ENCODE measurements at places on chromosomes 1 and 21. TPM values are rescaled to one million over a fixed set of nuclear protein-coding genes. Genes with fewer than 3 reads are reported as not detected.

Gene PROK1
- total RNA-seq, result not detected

Gene KCNJ15
- not detected for total RNA-seq

Gene RGSL1
- total RNA-seq, result not detected

DNA sequence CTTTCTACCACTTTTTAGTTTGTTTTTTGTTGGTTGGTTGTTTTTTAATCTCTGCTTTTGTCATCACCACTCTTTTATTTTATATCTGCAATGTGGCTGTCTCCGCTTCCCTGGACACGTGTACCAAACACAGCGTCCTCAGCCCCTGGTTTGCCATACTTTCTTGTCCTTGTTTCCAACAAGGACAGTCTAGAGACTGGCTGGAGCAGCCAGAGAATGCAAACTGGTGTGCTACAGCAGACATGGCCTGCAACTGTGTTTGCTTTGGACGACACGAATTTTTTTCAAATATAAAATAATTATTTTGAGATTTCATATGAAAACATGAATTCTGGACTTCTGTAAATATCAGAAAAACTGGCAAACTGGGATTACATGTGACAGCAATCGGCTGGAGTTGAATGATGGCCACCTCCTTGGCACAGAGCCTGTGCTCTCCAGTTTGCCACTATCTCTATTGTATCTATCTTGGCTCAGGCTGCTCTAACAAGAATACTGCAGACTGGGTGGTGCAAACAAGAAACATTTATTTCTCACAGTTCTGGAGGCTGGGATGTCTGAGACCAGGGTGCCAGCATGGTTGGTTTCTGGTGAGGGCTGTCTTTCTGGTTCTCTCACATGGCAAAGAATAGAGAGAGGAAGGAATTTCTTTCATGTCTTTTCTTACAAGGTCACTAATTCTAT is 34.6 kb upstream of the POU2F1 start:
- no peaks in the 10 kb centered on the region for H3K27me3 ChIP-seq
- no peaks in the 10 kb centered on the region for H3K36me3 ChIP-seq
- no peak overlapping the region for H3K4me3 ChIP-seq
- no peak overlapping the region for H3K27ac ChIP-seq
- no peaks in the 10 kb centered on the region for H3K4me1 ChIP-seq
- no peak for DNase-seq

DNA sequence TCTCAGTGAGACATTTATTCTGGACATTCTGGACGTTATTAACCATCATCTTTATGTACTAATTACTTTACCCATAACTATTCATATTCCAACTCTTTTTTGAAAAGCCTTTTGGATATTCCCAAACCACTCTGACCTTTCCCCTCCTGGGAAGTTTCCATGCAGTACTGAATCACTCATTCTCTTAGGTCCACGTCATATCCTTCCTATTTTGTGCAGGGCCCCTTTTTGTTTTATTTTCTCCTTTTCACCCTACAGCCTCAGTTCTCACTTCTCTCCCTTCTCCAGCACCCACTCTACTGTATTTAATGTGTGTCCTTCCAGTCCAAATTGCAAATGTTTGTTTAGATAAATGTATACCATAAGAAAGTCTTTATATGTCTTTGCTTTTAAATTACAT is 16.4 kb upstream of the ATP1A1 start:
- H3K4me3 ChIP-seq, result no peak overlapping the region
- no peaks in the 10 kb centered on the region for H3K27me3 ChIP-seq
- no peaks in the 10 kb centered on the region for H3K36me3 ChIP-seq
- DNase-seq, result no peak
- H3K4me1 ChIP-seq, result no peaks in the 10 kb centered on the region

DNA sequence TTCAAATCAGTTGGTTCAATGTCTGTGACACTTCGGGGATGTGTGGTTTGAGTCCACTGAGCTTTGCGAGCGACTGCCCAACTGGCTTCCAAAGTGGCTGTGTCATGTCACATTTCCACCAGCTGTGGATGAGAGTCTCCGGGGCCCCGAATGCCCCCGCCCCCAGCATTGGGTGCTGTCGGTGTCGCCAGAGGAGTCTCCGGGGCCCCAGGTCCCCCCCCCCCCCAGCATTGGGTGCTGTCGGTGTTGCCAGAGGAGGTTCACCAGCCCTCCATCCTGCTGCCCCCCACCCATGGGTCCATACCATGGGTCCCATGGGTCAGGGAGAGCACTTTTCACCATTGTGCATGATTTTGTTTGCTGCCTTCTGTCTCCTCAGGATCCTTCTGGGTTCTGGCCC is 9.0 kb upstream of the SMYD3 start:
- no peaks in the 10 kb centered on the region for H3K27me3 ChIP-seq
- no peaks in the 10 kb centered on the region for H3K36me3 ChIP-seq
- H3K4me3 ChIP-seq, result no peak overlapping the region
- no peaks in the 10 kb centered on the region for H3K4me1 ChIP-seq
- no peak overlapping the region for H3K27ac ChIP-seq

DNA sequence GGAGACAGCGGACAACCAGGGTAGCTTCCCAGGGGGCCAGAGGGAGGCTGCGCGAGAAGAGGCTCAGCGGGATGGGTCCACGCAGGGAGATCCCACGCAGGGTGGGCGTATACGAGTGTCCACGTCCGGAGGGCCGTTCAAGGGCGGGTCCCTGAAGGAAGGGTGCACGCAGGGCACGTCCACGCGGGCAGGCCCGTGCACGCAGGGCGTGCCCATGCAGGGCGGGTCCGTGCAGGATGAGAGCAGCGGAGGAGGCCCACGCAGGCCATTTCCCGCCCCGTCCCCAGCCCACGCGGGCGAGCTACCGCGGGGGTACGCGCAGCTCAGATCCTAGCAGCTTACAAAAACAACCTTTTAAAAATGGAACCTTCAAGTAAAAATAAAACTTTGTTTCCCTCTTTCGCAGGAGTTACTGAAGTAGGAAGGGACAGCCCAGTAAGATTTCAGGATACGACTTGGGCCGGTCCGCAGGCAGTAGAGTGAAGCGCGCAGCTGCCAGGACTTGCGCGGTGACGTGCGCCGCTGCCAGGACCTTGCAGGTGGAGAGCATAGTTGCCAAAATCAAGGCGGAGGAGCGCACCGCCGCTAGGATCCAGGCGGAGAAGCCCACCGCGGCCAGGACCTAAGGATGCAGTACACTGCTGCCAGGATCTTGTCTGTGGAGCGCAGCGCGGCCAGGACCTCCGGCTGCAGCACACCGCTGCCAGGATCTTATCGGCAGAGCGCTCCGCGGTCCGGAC is 416 bp upstream of the RNF187 start:
- peaks cover 10% of the 10 kb centered on the region for H3K36me3 ChIP-seq
- peak; percentile 88 for DNase-seq
- H3K4me3 ChIP-seq, result peak overlapping the region; percentile 71
- no peaks in the 10 kb centered on the region for H3K27me3 ChIP-seq
- peaks cover 8% of the 10 kb centered on the region for H3K4me1 ChIP-seq
- H3K27ac ChIP-seq, result peak overlapping the region; percentile 95

DNA sequence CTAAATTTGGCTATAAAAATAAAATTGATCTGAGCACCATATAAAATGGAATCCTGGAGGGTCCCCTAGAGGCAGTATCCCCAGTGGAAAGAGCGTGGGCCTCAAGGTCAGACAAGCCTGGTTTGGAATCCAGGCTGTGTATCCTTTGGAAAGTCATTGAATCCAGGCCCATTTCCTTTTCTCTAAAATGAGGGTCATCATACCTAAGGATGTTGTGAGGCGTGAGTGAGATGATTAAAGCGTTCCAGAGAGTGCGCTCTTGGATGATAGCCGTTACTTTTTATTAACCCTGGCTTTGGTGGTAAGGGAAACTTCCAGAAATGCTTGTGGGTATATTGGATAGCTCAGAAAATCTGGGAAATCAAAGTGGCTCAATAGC is 683 bp upstream of the ZNF436 start:
- DNase-seq, result no peak
- H3K27me3 ChIP-seq, result no peaks in the 10 kb centered on the region
- peaks cover 9% of the 10 kb centered on the region for H3K4me1 ChIP-seq
- H3K36me3 ChIP-seq, result peaks cover 2% of the 10 kb centered on the region
- peak overlapping the region; percentile 90 for H3K27ac ChIP-seq
- peak overlapping the region; percentile 81 for H3K4me3 ChIP-seq

DNA sequence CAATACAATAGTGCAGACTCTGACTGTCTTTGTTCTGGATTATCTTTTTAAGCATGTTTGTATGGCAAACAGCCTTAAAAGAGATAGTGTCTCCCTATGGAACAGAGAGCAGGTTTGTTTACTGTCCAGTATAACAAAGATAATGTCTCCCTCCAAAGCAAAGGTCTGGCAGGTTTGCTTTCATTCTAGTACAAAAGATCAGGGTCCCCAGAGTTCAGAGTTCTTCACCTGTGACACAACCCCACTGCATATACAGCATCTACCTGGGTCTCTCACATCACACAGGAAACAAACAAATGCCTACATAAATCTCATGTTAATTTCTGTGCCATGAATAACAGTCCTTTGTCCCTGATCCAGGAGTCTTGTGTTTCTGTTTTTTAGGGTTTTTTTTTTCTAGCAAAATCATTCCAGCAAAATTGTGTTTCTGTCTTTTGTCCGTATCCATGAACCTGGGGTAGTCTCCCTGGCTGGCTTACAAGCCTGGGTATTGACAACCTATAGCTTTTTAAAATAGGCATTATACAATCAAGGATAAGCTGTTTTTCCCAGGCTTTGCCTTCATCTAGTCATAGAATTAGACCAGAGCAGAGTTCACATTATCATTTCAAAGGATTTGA is 89.4 kb upstream of the PTBP2 start:
- H3K27me3 ChIP-seq, result no peaks in the 10 kb centered on the region
- H3K36me3 ChIP-seq, result no peaks in the 10 kb centered on the region
- H3K27ac ChIP-seq, result no peak overlapping the region

DNA sequence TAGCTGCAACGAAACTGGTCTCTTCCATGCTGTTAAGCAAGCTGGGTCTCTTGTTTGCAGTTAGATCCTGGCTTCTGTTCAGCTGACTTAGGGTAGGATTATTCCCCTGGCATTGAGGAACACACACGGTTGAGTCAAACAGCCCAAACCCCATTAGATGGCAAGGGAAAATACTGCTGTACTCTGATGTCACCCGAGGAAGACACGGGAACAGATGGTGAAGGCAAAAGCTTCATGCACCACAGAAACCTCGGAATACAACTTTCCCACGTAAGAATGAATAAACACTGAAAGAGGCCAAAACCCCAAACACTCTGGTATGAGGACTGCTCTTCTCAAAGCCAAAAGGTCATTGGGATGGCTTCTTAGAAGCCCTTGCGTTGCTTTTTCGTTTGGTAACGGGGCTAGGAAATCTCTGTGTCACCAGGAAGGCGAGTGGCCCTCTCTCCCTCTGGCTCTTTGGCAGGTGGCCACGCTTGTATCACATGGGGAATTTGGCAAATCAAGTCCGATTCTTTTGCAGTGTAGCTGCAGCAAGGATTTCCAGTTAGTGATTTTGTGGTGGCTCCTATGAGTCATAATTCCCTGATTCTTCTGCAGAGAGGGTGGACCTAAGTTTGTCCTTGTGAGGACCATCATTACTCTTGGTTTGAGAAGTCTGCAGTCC is 16.7 kb upstream of the LYST start:
- H3K4me1 ChIP-seq, result no peaks in the 10 kb centered on the region
- peak overlapping the region; percentile 14 for H3K4me3 ChIP-seq
- H3K27ac ChIP-seq, result no peak overlapping the region
- no peaks in the 10 kb centered on the region for H3K36me3 ChIP-seq
- no peaks in the 10 kb centered on the region for H3K27me3 ChIP-seq

DNA sequence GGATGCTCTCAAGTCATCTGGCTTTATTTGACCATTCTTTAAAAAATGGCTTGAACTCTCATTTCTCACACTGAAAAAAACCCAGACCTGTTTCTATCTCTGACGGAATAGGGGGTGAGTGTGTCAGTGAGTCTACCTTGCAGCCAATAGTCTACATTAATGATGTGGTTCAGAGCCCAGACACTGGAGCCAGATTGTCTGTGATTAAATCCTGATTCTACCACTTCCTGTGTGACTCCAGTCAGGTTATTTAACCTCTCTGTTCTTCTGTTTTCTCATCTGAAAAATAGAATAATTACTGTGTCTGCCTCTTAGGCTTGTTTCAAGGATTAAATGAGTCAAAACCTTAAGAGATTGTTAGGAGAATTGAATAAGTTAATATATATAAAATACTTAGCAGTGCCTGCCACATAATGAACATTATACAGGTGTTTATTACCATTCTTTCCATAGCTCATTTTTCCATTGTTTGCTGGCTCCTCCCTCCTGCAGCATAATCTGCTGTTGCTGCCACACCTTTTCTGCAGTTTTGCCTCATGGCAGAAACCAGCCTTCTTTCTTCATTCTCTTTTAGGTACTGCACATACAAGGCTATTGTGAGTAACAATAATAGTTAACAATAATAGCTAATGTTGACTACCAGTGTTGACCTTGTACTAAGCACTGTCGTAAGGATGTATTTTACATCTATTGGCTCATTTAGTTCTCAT is 157.6 kb upstream of the IVNS1ABP start:
- no peaks in the 10 kb centered on the region for H3K36me3 ChIP-seq
- no peaks in the 10 kb centered on the region for H3K4me1 ChIP-seq
- no peak for DNase-seq
- H3K4me3 ChIP-seq, result no peak overlapping the region

DNA sequence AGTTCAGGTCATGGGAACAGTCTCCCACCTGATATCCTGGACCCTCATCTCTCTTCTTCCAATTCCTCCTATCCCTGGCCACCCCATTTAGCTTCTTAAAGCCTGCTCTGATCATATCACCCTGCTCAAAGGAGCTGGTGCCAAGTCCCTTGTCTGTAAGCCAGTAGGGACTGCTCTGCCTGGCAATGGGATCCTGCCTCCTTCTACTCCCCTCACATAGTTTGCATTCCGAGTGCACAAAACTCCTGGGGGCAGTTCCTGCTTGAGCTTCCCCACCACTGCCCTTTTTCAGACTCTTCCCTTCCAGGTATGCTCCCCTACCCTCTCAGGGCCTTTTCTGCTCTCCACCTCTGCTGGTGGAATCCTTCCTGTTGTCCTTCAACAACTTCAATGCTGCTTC is 48.1 kb downstream of the NGF start:
- H3K4me3 ChIP-seq, result no peak overlapping the region
- DNase-seq, result no peak
- H3K27me3 ChIP-seq, result no peaks in the 10 kb centered on the region
- no peaks in the 10 kb centered on the region for H3K36me3 ChIP-seq

DNA sequence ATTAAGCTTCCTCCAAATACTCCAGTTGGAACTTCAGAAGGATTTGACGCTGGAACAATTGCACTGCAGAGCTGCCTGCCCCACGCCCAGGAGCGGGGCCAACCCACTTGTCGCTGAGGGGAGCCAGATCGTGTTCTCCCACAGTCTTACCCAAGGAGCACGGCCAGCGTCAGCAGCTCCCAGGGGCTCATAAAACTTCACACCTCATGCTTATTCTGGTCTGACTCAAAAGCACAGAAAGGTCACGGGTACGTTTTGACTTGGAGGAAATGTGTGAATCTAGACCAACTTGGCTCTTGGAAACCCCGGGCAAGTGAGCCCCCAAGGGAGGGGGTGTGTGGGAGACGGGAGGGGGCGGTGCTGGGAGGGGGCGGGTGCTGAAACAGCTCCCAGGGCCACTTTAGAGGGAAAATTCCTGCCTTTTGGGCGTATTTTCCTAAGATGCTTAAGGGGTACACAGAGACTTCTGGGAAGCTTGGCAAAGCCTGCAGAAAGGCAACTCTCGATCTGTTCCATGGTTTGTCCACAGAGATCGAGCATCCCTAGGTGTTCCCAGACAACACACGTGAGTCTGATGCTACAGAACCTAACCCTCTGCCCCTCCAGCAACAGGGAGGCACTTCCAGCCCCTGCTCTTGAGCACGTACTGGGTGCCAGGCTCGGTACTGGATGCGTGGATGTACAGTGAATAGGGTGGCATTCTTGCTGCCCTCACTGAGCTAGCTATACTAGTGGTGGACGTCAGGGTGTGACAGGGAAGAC is 98.9 kb downstream of the DHRS3 start:
- no peaks in the 10 kb centered on the region for H3K27me3 ChIP-seq
- peak overlapping the region; percentile 6 for H3K4me3 ChIP-seq
- DNase-seq, result peak; percentile 60
- 0 out of 2 replicates have a peak, but pooled peaks cover 5% of the 10 kb centered on the region for H3K4me1 ChIP-seq

All from SJCRH30 (cell line).